Ovary (tissue), 10 donors: ENCODE measurements at places on chromosomes 3 and 15. TPM values are rescaled to one million over a fixed set of nuclear protein-coding genes. Genes with fewer than 3 reads are reported as not detected.

DNA sequence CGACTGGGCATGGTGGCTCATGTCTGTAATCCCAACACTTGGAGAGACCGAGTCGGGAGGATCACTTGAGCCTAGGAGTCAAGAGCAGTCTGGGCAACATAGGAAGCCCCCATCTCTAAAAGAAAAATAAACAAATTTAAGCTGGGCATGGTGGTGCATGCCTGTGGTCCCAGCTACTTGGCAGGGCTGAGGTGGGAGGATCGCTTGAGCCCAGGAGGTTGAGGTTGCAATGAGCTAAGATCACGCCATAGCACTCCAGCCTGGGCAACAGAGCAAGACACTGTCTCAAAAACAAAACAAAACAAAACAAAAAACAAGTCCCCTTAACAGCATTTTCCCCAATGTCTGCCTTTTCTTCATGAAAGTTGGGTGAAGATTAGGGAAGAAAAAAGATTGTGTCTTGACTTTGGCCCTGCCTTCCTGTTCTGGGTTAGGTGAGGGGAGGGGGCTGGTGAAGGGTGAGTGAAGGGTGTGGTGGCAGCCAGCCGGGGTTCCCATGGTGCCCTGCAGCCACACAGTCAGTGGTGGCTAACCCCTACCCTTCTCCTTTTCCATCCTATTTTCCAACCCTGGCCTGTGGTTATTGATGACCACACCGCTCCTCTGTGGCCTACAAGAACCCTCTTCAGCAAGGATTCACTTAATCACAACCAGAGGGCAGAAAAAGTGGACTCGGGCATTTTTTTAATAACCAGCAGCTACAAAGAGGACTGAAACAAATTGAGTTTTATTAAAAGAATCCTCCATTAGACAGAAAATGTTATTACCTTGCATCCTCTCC, 28.4 kb upstream of the SMAD3 start:
- no peak overlapping the region for H3K27ac ChIP-seq
- no peak for DNase-seq
- H3K4me3 ChIP-seq = no peak overlapping the region
- H3K4me1 ChIP-seq = peaks cover 2% of the 10 kb centered on the region
- H3K27me3 ChIP-seq = no peaks in the 10 kb centered on the region

- no peaks in the 10 kb centered on the region for H3K36me3 ChIP-seq
- DNase-seq = no peak
- H3K4me1 ChIP-seq = no peaks in the 10 kb centered on the region
- H3K4me3 ChIP-seq = no peak overlapping the region
Observed at GRCh38 chr3:34567266-34567665, 768.8 kb downstream of the PDCD6IP start.

DNA sequence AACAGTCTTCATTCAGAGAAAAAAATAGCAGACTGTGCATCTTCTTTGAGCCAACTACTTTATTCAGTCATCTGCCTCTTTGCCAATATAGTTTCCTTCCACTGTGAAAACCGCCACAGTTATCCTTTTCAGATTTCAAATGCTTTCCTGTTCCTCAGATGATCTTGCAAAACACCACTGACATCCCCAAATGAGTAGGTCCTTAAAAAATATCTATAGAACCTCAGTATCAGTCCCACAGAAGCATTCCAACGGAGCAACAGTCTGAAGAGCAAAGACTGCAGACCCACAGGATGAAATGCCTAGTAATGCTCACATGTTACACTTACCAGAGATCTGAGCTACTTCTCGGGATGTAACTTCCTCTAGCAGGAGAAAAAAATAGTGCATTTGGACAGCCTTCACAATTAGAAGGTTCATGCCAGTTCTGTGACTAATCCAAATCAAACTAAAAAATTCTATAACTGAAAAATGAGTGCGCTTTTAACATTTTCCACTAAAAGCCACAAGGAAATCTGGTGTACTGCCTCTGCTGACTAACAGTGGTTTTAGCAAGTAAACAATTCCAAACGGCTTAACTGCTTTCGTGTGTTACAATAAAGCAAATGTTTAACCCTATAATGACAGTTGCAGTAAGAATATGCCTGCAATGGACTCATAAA, at the start of gene ANKRD28:
Gene ANKRD28, minus strand, starts transcription at position 338 of the 662 bp plus-strand sequence. CDS start 1,458 bp downstream, outside the sequence.
- H3K4me3 ChIP-seq = peak within 1 kb of the TSS; percentile 38
- DNase-seq = no peak
- H3K27ac ChIP-seq = peak within 1 kb of the TSS; percentile 24
- peaks cover 4% of the 10 kb centered on the region for H3K4me1 ChIP-seq
- H3K36me3 ChIP-seq = no peaks in the 10 kb centered on the region
- H3K27me3 ChIP-seq = no peaks in the 10 kb centered on the region

GRCh38 chr15:68307131-68307928, 29.8 kb downstream of the FEM1B start:
- no peaks in the 10 kb centered on the region for H3K4me1 ChIP-seq
- no peaks in the 10 kb centered on the region for H3K27me3 ChIP-seq
- no peak overlapping the region for H3K27ac ChIP-seq
- H3K36me3 ChIP-seq = no peaks in the 10 kb centered on the region
- no peak for DNase-seq
- H3K4me3 ChIP-seq = no peak overlapping the region

DNA sequence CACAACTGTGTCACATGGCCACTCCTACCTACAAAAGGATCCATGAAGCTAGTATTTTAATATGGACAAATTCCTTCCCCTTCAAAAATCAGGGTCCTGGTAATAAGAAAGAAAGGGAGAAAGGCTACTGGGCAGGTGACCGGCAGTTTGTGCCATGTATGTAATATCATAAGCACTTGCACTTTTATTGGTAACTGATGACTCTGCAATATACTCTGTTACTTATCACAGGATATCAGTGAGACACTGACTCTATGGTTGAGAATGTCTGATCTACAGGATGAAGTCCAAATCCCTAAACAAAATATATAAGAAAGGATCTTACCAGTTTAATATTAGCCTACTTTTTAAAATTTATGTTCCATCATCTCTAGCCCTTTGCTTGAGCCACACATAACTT, 315.2 kb downstream of the AGBL1 start:
- H3K36me3 ChIP-seq = no peaks in the 10 kb centered on the region
- DNase-seq = no peak
- H3K4me3 ChIP-seq = no peak overlapping the region
- no peaks in the 10 kb centered on the region for H3K4me1 ChIP-seq
- no peak overlapping the region for H3K27ac ChIP-seq
- no peaks in the 10 kb centered on the region for H3K27me3 ChIP-seq

- H3K4me1 ChIP-seq = no peaks in the 10 kb centered on the region
- H3K27ac ChIP-seq = no peak overlapping the region
- H3K4me3 ChIP-seq = no peak overlapping the region
- H3K27me3 ChIP-seq = no peaks in the 10 kb centered on the region
- DNase-seq = no peak
Observed at GRCh38 chr3:189389346-189389745, 217.6 kb downstream of the TPRG1 start.

DNA sequence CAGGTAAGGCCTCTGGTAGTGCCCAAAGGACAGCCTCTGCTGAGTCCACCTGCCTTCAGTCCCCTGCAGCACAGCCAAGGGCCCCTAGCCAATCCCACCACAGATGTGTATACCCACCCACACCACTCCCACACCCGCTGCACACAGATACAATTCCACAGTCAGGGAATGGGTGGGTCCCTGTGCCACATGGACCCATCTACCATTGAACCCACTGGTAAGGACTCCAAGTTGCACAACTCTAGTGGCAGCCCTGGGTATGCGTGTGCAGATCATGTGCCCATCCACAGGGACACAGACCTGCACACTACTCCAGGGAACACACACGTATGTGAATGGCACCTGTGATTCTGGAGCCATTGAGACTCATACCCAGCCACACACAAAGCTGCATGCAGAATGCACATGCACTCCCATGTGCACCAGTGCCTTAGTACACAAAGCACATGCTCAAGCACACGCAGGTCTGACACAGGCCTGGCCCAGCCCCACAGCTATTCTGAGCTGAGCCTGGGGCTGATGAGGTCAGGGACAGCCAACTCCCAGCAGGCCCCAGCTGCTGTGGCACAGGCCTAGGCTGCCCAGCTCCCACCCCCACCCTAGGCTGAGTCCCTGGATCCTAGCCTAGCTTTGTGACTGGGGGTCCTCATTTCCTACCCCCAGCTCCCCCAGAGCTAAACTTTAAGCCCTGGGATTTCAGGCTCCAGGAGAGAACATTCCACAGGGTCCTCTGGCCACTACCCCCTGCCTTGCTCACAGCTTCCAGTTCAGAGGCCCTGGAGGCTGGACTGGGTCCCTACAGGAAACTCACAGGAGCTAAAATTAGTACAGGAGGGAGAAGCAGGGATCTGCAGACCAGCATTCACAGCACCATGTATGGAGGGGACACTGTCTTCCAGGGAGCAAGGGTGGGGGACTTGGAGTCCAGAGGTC, 2.7 kb upstream of the ALS2CL start:
- H3K36me3 ChIP-seq = no peaks in the 10 kb centered on the region
- H3K27ac ChIP-seq = peak overlapping the region; percentile 61
- H3K4me1 ChIP-seq = peaks cover 29% of the 10 kb centered on the region
- H3K4me3 ChIP-seq = no peak overlapping the region
- H3K27me3 ChIP-seq = no peaks in the 10 kb centered on the region

- no peak overlapping the region for H3K4me3 ChIP-seq
- no peaks in the 10 kb centered on the region for H3K27me3 ChIP-seq
- peak; percentile 76 for DNase-seq
- H3K36me3 ChIP-seq = no peaks in the 10 kb centered on the region
Observed at GRCh38 chr3:195106418-195106906, 164.5 kb downstream of the XXYLT1 start.

GRCh38 chr3:4776980-4777581, 202.2 kb upstream of the BHLHE40 start:
- no peak overlapping the region for H3K4me3 ChIP-seq
- no peak overlapping the region for H3K27ac ChIP-seq
- H3K36me3 ChIP-seq = no peaks in the 10 kb centered on the region
- peaks cover 15% of the 10 kb centered on the region for H3K4me1 ChIP-seq
- no peaks in the 10 kb centered on the region for H3K27me3 ChIP-seq
- DNase-seq = no peak

GRCh38 chr3:65993134-65993900, 45.4 kb downstream of the MAGI1 start:
- H3K27me3 ChIP-seq = no peaks in the 10 kb centered on the region
- H3K27ac ChIP-seq = no peak overlapping the region
- no peaks in the 10 kb centered on the region for H3K36me3 ChIP-seq

DNA sequence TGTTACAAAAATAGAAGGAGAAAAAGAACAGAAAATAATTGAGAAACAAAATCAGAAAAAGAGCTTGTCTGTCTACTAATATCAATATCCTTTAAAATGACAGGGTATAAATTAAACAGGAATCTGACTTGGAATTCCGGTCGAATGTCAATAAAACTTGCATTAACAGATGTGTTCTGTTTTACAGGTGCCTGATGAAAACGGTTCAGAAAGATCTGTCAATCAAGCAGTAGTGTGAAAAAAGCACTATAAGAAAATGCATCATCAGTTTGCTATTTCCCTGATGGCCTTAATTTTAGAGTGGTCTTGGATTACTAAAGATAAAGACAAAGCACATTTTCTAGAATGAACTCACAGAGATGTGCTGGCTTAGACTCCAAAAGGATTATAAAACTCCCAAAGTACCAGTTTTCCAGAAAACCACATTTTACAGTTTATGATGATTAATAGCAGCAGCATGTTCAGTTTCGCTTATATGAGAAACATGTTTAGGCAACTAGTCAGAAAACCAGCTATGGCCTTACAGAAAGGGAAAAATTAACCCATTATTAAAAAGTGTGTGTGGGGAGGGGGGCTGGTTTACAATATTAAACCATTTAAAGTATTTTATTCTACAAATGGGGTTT, 8.2 kb upstream of the C3orf38 start:
- no peak for DNase-seq
- H3K4me3 ChIP-seq = no peak overlapping the region
- H3K27me3 ChIP-seq = no peaks in the 10 kb centered on the region
- H3K27ac ChIP-seq = no peak overlapping the region
- H3K4me1 ChIP-seq = no peaks in the 10 kb centered on the region

- H3K36me3 ChIP-seq = no peaks in the 10 kb centered on the region
- no peak overlapping the region for H3K27ac ChIP-seq
- no peaks in the 10 kb centered on the region for H3K27me3 ChIP-seq
- DNase-seq = no peak
- H3K4me1 ChIP-seq = no peaks in the 10 kb centered on the region
- H3K4me3 ChIP-seq = no peak overlapping the region
Observed at GRCh38 chr3:107650788-107651187, 128.0 kb downstream of the BBX start.

- no peaks in the 10 kb centered on the region for H3K27me3 ChIP-seq
- no peak overlapping the region for H3K4me3 ChIP-seq
- H3K27ac ChIP-seq = no peak overlapping the region
- H3K36me3 ChIP-seq = no peaks in the 10 kb centered on the region
- H3K4me1 ChIP-seq = no peaks in the 10 kb centered on the region
Observed at GRCh38 chr3:159751146-159751545, 237.5 kb upstream of the IL12A start.

DNA sequence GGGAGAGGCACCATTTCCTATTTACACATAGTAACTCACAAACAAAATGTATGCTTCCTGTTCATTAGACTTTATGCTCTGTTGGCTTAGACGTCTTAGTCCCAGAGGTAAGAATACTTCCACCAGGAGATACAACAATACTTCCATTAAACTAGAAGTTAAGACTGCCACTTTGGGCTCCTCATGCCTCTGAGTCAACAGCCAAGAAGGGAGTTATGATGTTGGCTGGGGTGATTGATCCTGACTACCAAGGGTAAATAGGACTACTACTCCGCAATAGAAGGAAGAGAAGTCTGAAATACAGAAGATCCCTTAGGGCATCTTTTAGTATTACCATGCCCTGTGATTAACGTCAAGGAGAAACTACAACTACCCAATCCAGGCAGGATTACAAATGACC, 43.5 kb upstream of the ABI3BP start:
- no peak overlapping the region for H3K4me3 ChIP-seq
- H3K4me1 ChIP-seq = no peaks in the 10 kb centered on the region
- no peaks in the 10 kb centered on the region for H3K36me3 ChIP-seq
- no peak overlapping the region for H3K27ac ChIP-seq
- no peak for DNase-seq
- H3K27me3 ChIP-seq = no peaks in the 10 kb centered on the region

DNA sequence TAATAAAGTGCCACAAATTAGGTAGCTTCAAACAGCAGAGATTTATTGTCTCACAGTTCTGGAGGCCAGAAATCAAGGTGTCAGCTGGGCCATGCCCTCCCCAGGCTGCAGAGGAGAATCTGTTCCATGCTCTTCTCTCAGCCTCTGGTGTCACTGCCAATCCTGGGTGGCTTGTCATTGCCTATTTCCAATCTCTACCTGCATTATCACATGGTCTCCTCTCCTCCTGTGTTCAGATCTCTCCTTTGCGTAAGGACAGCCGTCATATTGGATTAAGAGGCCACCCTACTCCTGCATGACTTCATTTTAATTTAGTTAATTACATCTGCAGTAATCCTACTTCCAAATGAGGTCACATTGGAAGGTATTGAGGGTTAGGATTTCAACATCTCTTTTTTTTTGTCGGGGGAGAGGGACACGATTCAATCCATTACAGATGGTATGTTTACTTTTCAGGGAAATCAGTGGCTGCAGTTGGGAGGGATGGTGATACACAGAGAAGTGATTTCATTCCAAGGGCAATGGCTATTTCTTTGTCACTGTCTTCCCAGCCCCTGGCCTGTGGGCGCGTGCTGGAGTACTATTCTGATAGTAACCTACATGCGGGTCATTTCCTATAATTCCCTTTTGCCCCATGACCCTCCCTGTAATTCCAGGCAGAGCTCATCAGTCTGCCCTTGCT, 169.4 kb downstream of the MINAR1 start:
- no peaks in the 10 kb centered on the region for H3K4me1 ChIP-seq
- H3K4me3 ChIP-seq = no peak overlapping the region
- no peaks in the 10 kb centered on the region for H3K36me3 ChIP-seq
- DNase-seq = no peak
- no peaks in the 10 kb centered on the region for H3K27me3 ChIP-seq

GPR160 gene
- 0.97 TPM for total RNA-seq

CHL1 gene
- 81.0 TPM for total RNA-seq

SLC27A2 gene
- 4.7 TPM for total RNA-seq

IP6K2 gene
- total RNA-seq = 108 TPM

LRRIQ4 gene
- total RNA-seq = 0.23 TPM

ERICH6 gene
- total RNA-seq = 0.51 TPM

SRGAP3 gene
- 10.9 TPM for total RNA-seq

CHRM5 gene
- not detected for total RNA-seq

HYAL1 gene
- total RNA-seq = 2.7 TPM
